ENCODE measurements at places on chromosomes 4 and X.

GRCh38 chrX:136619899-136620505 is 28.0 kb upstream of the CD40LG start:
- no peak for DNase-seq

DNA sequence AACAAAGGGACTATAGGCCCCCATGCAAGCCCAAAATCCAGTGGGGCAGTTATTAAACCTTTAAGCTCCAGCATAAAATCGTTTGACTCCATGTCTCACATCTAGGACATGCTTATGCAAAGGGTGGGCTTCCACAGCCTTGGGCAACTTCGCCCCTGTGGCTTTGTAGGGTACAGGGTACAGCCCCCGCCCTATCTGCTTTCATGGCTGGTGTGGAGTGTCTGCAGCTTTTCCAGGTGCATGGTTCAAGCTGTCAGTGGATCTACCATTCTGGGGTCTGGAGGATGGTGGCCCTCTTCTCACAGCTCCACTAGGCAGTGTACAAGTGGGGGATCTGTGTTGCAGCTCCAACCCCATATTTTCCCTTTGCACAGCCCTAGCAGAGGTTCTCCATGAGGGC is 559.8 kb upstream of the TECRL start:
- no peak for DNase-seq

DNA sequence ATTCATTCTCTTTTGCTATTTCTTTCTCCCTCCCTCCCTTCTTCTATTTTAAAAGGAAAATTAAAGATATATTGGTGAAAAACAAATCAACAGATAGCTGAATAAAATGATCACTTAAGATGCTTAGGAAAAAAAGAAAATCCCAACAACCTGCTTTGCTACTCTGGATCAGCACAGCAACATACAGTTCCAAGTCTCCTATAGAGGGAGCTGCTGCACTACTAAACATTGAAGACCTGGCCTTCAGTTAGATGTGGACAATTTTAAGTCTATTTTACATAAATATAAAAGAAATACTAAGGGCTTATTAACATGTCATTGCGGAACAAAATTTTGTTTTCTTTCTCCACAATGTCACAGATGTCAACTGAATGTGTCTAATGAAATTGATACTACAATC is 226.4 kb downstream of the MAGEB5 start:
- no peak for DNase-seq

GRCh38 chrX:123217077-123217476 is 33.0 kb downstream of the GRIA3 start:
- no peak for DNase-seq

GRCh38 chr4:95833711-95834194 is 6.1 kb upstream of the PDHA2 start:
- DNase-seq: no peak

- DNase-seq: no peak
Observed at GRCh38 chrX:2781698-2782097, 29.9 kb downstream of the XG start.
